ENCODE measurements at places on chromosomes 6 and 20. TPM values are rescaled to one million over a fixed set of nuclear protein-coding genes. Genes with fewer than 3 reads are reported as not detected.

The MDFI gene
- total RNA-seq: 22.6 TPM

DNA sequence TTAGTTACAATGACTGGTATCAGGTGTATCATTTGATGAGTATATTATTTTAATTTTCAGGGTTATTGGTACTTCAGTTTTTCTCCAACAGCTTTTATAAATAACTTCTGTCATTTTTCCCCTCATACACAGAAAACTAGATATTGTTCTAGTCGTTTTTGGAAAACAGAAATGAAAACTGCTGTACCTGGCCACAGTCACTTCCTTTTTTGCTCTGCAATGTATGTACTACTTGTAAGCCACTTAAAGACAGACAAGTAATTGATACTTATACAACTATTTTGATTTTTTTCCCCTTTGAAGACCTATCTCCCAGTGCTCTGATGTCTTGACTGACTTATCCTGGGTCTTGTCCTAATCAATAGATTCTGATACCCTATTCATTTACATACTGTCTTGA, 218.6 kb upstream of the RUNX2 start:
- no peak for DNase-seq
- H3K27ac ChIP-seq: no peak overlapping the region
- H3K27me3 ChIP-seq: no peaks in the 10 kb centered on the region
- no peak overlapping the region for H3K4me3 ChIP-seq
- no peaks in the 10 kb centered on the region for H3K36me3 ChIP-seq
- H3K4me1 ChIP-seq: no peaks in the 10 kb centered on the region

The HUS1B gene
- 0.94 TPM for total RNA-seq

The BPIFB2 gene
- total RNA-seq: not detected

- no peak overlapping the region for H3K27ac ChIP-seq
- H3K4me1 ChIP-seq: no peaks in the 10 kb centered on the region
- no peak for DNase-seq
- H3K4me3 ChIP-seq: no peak overlapping the region
These were observed 118.2 kb downstream of the BMP7 start for GRCh38 chr20:57148263-57148662.
